ENCODE measurements at places on chromosomes 1 and 21. TPM values are rescaled to one million over a fixed set of nuclear protein-coding genes. Genes with fewer than 3 reads are reported as not detected.

CR2 gene
- total RNA-seq = 0.28 TPM

SSBP3 gene
- 25.8 TPM for total RNA-seq

ADAMTS1 gene
- 134 TPM for total RNA-seq

PTGFRN gene
- 133 TPM for total RNA-seq

KRTAP10-5 gene
- not detected for total RNA-seq

DNA sequence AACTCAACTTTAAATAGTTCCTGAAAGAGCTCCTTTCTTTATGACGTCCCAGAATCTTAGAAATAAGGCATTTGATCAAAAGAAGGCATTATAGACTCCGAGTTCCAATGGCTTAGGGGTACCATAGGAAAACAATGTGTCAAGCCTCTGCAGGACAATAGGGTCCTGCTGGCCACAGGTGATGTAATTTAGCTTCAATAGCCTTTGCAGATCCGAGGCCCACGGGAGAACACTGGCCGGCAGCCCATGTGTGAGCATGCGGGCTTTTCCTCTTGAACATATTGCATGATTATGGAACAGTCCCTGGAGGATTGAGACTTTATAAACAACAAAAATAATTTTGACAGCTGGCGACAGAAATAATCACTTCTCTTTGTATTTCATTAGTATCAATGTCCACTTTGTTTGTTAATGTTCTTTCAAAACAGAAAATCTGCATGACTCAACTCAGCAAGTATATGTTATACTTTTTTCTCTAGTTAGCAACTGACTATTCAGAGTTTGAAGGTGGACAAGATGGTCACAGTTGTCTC, 49.0 kb upstream of the NR5A2 start:
- H3K27me3 ChIP-seq = no peaks in the 10 kb centered on the region
- no peaks in the 10 kb centered on the region for H3K36me3 ChIP-seq
- DNase-seq = no peak
- H3K4me1 ChIP-seq = no peaks in the 10 kb centered on the region
- H3K4me3 ChIP-seq = no peak overlapping the region

- peak overlapping the region; percentile 62 for H3K27ac ChIP-seq
- H3K36me3 ChIP-seq = no peaks in the 10 kb centered on the region
- peak overlapping the region; percentile 23 for H3K4me3 ChIP-seq
Observed at GRCh38 chr1:236141447-236142252, 689 bp upstream of the GPR137B start.

- peak; percentile 27 for DNase-seq
- no peaks in the 10 kb centered on the region for H3K36me3 ChIP-seq
- H3K27me3 ChIP-seq = no peaks in the 10 kb centered on the region
- no peaks in the 10 kb centered on the region for H3K4me1 ChIP-seq
Observed at GRCh38 chr1:167899253-167899681, 14.7 kb downstream of the ADCY10 start.

- H3K4me1 ChIP-seq = no peaks in the 10 kb centered on the region
- H3K36me3 ChIP-seq = no peaks in the 10 kb centered on the region
- no peak overlapping the region for H3K4me3 ChIP-seq
- H3K27me3 ChIP-seq = no peaks in the 10 kb centered on the region
- no peak for DNase-seq
Observed at GRCh38 chr1:147717051-147717705, 43.2 kb downstream of the GJA5 start.
